ENCODE measurements at places on chromosomes 1 and 21.

DNA sequence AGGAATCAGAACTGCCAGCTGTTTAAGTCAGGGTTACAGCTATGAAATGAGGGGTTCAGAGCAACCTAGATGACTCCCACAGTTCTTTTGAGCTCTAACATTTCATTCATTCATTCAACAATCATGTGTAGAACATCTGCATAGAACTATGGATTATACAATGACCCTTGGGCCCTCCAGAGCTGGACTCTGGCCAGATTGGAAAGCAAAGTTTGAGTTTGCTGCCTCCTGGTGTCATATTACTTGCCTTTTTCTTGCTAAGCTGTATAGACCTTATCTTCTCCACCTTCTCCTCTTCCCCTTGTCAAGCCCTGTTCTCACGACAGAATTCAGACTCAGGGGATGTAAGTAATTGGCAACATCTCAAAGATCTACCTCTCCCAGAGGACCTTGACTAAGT is 4.0 kb downstream of the CASQ2 start:
- no peak for DNase-seq

DNA sequence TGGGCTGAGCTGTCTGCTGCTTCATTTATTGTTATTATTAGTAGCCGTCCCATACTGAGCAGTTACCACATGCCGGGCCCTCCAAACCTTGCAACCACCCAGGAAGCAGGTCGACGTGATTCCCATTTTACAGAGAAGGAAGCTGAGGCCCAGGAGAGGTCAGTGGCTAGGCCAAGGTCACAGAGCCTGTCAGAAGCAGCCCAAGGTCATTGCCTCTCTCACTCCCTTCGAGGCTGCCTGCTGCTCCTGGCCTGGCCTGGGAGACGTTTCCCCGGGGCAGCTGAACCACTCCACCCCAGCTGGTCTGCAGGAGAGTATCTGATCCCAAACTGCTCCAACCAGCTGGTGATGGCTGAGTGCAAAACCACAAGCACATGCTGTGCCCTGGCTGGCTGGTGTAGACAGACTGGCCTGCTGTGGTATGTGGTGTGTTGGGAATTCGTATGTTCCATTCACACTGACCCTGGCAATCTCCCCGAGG is 6.5 kb downstream of the PADI4 start:
- no peak for DNase-seq

DNA sequence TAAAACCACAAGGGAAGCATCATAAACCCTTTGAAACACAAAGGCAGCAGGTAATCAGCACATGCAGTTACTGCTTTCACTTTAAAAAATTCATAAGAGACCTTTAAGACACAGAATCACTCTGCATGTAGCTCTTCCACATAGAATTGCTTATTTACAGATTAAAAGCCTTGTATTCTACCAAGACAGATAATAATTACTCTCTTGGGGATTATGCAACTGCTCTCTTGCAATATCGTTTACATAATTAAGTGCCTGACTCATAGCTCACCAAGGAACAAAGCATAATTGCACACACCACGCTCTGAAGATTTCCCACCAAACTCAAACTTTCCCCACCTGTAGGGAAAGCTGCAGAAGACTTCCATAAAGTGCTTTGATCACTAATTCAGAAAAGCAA is 87.9 kb downstream of the VAV3 start:
- DNase-seq, result no peak

- no peak for DNase-seq
These were observed 140.2 kb downstream of the KAZN start for GRCh38 chr1:14738647-14739046.

- no peak for DNase-seq
These were observed 531.9 kb upstream of the CAMK1G start for GRCh38 chr1:209051570-209051969.

GRCh38 chr1:172746091-172746949 is 87.4 kb downstream of the FASLG start:
- DNase-seq, result no peak

GRCh38 chr21:24470852-24471251 is 1136.4 kb downstream of the MRPL39 start:
- no peak for DNase-seq

- peak; percentile 23 for DNase-seq
These were observed 2.1 kb downstream of the ADORA1 start for GRCh38 chr1:203129501-203130231.

GRCh38 chr1:11364170-11364569 is 91.2 kb downstream of the UBIAD1 start:
- DNase-seq, result no peak

DNA sequence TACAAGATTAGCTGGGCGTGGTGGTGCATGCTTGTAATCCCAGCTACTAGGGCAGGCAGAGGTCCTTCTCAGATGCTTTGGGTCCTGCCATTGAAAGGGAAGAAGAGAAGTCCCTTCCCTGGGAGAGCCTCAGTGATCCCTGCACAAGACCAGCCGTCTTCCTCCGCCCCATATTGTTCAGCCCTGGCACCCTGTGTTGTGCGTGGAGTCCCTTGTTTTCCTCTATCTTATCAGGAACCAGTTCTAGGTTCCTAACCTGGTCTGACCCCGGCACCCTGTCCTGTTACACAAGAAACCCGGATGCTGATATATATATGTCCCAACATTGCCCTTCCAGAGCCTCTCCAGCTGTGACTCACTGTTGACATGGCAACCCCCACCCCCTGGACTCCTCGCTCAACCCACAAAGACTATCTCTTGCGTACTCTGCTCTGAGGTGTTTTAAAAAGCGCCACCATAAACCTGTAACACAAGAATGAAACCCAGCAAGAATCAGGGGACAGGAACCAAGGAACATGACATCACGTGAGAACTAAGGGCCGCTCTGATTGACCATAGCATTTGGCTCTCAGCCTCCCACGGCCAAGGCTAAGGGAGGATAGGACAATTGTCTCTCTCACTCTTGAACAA is 4.8 kb downstream of the MX2 start:
- DNase-seq, result peak; percentile 5

GRCh38 chr1:204868340-204868700 is 2.3 kb upstream of the NFASC start:
- DNase-seq, result no peak

GRCh38 chr1:155466617-155466972 is 96.0 kb downstream of the ASH1L start:
- DNase-seq, result no peak

DNA sequence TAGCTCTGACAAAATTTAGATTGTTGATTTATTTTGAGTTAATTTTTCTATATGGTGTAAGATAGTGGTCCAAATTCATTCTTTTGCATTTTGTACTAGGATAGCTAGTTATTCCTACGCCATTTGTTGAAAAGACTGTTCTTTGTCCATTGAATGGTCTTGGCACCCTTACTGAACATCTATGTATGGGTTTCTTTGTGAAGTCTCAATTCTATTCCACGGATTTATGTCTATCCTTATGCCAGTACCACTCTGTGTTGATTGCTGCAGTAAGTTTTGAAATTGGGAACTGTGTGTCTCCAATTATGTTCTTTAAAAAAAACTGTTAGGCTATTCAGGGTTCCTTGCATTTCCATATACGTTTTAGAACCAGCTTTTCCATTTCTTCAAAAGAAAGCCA is 145.7 kb downstream of the ZNF644 start:
- DNase-seq, result no peak

DNA sequence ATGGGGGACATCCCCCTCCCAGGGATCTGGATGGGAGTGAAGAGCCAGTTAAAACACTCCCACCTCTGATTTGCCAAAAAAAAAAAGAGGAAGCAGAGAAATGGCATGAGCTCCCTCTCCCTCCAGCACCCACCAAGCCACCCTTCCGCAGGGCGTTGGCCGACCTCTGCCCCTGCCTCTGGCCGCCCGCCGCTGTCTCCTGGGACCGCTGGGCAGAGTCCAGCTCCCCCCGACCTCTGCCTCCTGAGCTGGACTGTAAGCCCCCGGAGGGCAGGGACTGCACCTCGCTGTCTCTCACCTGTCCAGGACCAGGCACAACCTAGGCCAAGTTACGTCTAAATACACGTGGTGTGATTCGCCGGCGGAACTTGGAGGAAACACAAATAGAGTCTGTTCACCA is 174.3 kb downstream of the PRDM16 start:
- DNase-seq, result no peak

- DNase-seq, result no peak
These were observed 500.5 kb downstream of the SETD4 start for GRCh38 chr21:35559829-35560225.

DNA sequence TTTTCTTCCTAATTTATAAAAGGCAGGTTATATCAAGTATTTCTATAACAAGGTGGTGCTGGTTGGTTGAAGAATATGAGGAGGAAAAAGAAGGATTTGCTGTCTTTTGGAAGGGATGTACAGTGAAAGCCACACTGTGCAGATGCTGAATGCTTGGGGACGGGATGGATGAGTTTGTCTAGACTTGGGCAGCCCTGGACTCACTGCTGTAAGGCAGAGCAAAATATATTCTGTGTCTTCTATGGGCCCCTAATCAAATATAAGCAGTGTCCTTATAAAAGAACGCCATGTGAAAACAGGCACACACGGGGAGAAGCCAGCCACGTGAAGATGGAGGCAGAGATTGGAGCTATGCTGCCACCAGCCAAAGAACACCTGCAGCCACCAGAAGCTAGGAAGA is 47.4 kb downstream of the PHC2 start:
- DNase-seq, result no peak

DNA sequence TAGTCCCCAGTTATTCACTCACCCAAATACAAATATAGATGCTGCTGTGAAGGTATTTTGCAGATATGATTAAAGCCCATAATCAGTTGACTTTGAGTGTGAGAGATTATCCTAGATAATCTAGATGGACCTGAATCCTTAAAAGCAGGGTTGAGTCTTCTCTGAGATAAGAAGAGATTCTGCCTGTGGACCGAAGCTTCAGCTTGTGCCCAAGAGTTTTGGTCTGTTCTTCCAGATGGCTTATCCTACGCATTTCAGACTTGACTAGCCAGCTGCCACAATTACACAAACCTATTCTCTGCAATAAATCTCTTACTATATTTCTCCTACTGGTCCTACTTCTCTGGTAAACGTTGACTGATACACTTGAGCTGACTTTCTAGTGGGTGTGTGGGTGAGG is 145.1 kb downstream of the KCNJ6 start:
- DNase-seq, result no peak

DNA sequence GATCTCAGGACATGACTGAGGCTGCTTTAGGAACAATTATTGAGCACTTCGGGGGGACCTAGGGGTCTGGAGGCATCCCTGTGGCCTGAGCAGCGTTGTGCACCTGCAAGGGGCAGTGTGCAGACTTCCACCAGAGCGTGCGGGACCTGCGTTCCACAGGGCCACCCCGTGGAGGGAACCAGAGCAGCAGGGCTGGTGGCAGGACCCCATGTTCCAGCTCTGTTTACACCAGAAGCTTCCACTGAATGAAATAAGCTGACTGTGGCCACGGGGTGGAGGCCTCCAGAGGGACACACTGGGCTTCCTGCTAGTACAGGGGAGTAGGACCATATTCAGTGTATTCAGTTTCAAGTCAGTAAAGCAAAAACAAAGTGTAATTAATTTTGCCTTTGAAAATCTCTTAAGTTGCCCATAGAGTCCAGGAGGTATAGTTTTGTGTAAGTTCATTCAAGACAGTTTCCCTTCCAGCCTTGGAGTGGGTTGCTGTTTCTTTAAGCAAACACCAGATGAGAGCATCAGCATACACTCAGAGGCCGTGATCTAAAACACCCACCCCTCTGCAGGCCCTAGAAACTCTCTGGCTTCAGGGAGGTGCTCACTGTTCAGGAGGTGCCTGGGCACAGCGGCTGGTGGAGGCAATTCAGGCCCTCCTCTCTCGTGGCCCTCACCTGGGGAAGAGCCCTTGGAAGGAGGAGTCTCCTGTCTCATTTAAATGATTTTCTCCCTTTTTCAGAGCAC is 16.6 kb downstream of the SLC1A7 start:
- no peak for DNase-seq

DNA sequence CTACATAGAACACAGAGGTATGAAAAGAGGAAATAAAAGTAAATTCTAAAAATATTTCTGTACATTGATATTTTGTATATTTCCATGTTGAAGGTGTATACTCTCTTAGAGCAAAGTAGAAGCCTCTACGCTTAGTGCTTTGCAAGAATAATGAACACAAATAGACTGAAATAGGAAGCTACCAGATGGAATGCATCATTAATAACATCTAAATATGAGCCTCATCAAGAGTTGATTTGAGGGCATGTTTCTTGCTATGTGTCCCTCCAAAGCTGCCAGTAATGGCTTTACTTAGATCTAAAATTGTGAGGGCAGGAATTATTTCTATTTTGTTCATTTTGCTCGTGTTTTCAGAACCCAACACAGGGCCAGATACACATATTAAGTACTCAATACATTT is 94.4 kb downstream of the KCNT2 start:
- DNase-seq, result no peak

DNA sequence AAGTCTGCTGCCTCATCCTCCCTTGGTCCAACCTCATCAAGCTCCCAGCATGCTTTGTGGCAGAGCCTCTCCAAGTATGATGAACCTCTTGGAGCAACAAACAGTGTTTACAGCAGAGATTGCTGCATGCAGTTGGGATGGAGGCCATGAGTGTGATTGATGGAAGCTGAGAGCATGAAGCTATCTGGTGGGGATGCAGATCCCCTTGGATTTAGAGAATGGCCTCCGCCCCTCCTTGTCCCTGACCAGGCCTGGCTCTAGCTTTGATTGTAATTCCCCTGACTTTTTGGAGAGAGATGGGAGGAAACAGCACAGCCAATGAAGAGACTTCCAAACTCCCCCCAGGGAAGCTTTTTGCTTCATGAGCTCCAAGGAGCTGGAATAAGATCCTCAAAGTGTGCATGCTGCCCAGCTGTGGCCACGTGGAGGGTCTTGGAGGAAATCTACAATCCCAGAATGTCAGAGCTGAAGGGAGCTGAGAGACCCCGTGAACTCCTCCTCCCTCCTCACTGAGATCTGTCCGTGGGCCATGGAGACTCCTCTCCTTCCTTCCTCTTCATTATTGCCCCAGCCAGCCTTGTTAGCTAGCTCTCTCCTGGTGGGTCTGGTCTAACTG is 165.3 kb upstream of the USP24 start:
- DNase-seq, result no peak

GRCh38 chr1:243982447-243983018 is 68.5 kb upstream of the ZBTB18 start:
- no peak for DNase-seq

- no peak for DNase-seq
These were observed 2.4 kb upstream of the SHISA4 start for GRCh38 chr1:201886103-201886885.

GRCh38 chr1:215397106-215397505 is 170.0 kb upstream of the KCTD3 start:
- DNase-seq, result no peak

DNA sequence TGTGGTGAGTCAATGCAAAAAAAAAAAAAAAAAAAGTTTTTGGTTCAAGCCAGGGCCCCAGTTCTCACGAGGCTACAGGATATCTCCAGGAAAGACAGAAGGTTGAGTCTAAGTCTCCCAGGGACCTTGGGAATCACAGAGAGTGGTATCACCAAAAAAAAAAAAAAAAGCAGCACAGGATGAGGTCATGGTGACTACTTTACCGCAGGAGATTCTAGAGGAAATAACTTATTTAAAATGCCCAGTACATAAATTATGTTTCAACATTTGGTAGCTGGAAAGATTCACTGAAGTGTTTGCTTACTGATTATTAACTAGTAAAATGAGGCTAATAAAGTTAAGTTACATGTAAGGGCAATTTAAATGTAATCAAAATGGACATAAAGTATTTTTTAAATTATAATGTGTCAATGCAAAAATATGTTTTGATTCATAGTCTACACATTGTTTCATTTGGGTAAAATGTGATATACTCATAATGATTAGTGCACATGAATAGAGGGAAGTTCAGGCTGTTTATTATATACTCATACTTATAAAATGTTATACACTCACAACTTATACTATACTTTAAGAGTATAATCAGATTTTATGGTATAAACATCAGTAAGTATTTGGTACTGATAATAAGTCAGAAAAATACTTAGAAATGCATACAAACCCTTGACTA is 84.1 kb downstream of the PLPPR5 start:
- no peak for DNase-seq

GRCh38 chr1:178614286-178614685 is 101.4 kb downstream of the TEX35 start:
- no peak for DNase-seq

Data from NCI-H345 (cell line).